ENCODE measurements at places on chromosomes 6 and 20. TPM values are rescaled to one million over a fixed set of nuclear protein-coding genes. Genes with fewer than 3 reads are reported as not detected.

The PTGIS gene
- total RNA-seq: 0.04 TPM

The PSORS1C1 gene
- not detected for total RNA-seq

The HEY2 gene
- not detected for total RNA-seq

The PAK5 gene
- total RNA-seq: not detected

The GNAS gene
- 779 TPM for total RNA-seq

The FOXA2 gene
- total RNA-seq: not detected

The NECAB3 gene
- 10.7 TPM for total RNA-seq

The COX4I2 gene
- total RNA-seq: not detected

The RBM24 gene
- not detected for total RNA-seq

The MYLK2 gene
- 0.21 TPM for total RNA-seq

The POM121L2 gene
- total RNA-seq: not detected

The CPNE5 gene
- 1.2 TPM for total RNA-seq

The NXT1 gene
- 55.9 TPM for total RNA-seq

The PBX2 gene
- 56.9 TPM for total RNA-seq

The IL17A gene
- total RNA-seq: not detected

The SPTLC3 gene
- total RNA-seq: 1.7 TPM

The CAP2 gene
- not detected for total RNA-seq

The CGA gene
- total RNA-seq: not detected

The GPANK1 gene
- 33.3 TPM for total RNA-seq

The MYCT1 gene
- total RNA-seq: not detected

The CCDC170 gene
- not detected for total RNA-seq

The FKBP1C gene
- total RNA-seq: 1.5 TPM

The COX7A2 gene
- total RNA-seq: 495 TPM

The PAQR8 gene
- 11.4 TPM for total RNA-seq

The PROKR2 gene
- not detected for total RNA-seq

The NKX2-4 gene
- not detected for total RNA-seq

The WDR27 gene
- total RNA-seq: 29.0 TPM

The GLP1R gene
- total RNA-seq: 0.56 TPM

The SLC17A9 gene
- 49.7 TPM for total RNA-seq

The PPP1R18 gene
- total RNA-seq: 106 TPM

The HCRTR2 gene
- not detected for total RNA-seq

The SGK2 gene
- total RNA-seq: not detected

The FRK gene
- total RNA-seq: 0.06 TPM

The SLC29A1 gene
- total RNA-seq: 102 TPM

The PYGB gene
- total RNA-seq: 30.3 TPM

The TMEM200A gene
- not detected for total RNA-seq

The MUCL3 gene
- not detected for total RNA-seq

The SLA2 gene
- 70.6 TPM for total RNA-seq

The MAFB gene
- total RNA-seq: not detected

The KHDRBS2 gene
- total RNA-seq: not detected

The ADGB gene
- not detected for total RNA-seq

The SRMS gene
- total RNA-seq: not detected

The OR2H2 gene
- total RNA-seq: not detected

The TP53TG5 gene
- 0.41 TPM for total RNA-seq

The SLC22A16 gene
- total RNA-seq: not detected

The AVP gene
- not detected for total RNA-seq

The OLIG3 gene
- total RNA-seq: 0.21 TPM

The PI16 gene
- 0.39 TPM for total RNA-seq

The MYO6 gene
- 1.6 TPM for total RNA-seq

The TCF15 gene
- total RNA-seq: 0.23 TPM

The NMBR gene
- total RNA-seq: not detected

The DPPA5 gene
- not detected for total RNA-seq

The ULBP3 gene
- total RNA-seq: 1.1 TPM

The BYSL gene
- total RNA-seq: 79.1 TPM

The C6orf163 gene
- 1.5 TPM for total RNA-seq
